Activated CD8-positive, alpha-beta memory T cell treated with anti-CD3 and anti-CD28 coated beads for 1 hour (primary cell): ENCODE measurements at places on chromosomes 6 and 20.

GRCh38 chr20:58568483-58569240 is 53.5 kb upstream of the APCDD1L start:
- no peak for DNase-seq

DNA sequence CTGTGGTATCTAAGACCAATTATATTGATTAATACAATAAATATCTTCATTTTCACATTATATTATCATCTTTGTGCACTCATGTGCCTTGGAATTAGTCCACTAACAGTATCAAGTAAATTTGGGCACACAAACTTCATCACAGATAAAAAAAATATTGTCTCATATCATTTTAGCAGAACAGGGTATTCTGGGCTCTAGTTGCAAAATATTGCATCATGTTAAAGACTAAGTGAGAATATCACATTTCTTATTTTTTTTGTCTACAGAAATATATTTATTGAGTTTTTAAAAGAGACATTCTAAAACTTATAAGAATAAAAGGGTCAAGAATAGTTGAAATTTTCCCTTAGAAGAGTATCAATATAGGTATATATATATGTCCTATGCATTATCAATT is 754.1 kb upstream of the MAN1A1 start:
- DNase-seq: no peak

DNA sequence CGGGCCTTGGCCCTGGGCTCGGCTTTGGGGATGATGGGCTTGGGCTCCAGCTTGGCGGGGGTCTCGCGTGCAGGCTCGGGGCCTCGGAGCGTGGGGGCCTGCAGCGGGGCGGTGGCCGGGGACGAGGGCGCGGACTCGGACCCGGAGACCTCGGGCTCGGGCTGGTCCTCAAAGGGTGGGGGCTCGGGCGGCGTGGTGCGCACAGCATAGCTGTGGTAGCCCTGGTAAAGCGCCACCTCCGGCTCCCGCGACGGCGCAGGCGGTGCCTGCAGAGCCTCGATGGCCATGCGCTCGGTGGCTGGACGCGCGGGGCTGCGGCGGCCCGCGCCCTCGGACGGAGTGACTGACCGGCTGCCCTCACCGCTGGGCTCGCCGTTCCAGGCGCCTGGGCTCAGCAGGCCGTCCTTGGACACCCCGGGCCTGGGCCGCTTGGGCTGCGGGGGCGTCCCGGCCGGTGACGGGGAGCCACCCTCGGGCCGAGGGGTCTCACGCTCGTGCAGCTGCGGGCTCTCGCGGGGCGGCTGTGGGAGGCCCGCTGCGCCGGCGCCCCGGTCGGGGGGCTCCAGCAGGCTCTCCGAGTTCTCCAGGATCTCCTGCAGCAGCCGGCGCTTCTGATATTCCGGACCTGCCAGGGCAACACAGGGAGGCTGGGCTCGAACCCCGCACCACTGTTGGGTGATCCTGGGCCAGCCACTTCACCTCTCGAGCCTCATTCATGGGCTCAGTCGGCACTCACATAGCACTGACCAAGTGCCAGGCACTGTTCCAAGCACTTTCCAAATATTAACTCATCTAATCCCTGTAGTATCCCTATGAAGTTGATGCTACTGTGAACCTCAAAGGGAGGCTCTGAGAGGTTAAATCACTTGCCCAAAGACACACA is 71.0 kb downstream of the JPH2 start:
- no peak for DNase-seq

GRCh38 chr20:11738852-11739251 is 178.8 kb upstream of the BTBD3 start:
- DNase-seq: no peak

DNA sequence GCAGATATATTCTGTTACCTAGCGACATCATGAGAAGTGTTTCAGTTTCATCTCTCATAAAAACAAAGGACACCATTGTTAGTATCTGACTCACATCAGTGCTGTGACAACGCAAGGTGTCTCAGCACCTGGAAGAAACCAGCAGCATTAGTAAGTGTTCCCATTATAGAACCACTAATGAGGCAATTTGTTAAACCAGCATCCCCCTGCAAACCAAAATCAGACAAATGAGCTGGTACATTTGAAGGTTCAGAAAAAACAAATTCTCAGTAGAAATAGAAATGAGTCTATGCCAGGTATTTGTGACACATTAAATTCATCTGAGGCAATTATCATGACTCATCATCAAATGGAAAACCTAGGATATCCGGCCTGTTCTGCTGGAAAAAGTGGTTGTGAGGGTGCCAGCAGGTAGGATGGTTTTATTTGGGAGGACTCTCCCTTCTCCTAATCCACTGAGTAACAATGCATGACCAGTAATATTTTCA is 151.7 kb downstream of the TMEM200A start:
- DNase-seq: no peak

GRCh38 chr6:55153284-55153683 is 21.0 kb upstream of the HCRTR2 start:
- DNase-seq: no peak

DNA sequence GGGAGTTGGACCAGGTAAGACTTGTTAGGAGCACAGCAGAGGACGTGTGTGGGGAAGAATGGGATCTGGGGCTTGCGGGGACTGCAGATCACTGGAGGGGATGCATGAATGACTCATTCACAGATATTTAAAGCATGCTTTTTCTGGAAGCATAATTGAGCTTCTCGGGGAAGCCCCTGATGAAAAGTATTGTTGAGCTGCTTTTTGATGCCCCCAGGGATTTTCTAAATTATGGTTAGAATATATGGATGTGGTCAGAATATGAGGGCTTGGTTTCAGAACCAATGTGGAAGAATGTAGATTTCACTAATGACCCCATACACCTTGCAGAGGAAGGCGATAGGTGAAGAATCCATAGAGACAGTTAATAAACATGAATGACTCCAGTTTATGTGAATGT is 36.1 kb downstream of the GMPR start:
- DNase-seq: no peak

- no peak for DNase-seq
Observed at GRCh38 chr6:166203641-166204222, 36.1 kb upstream of the TBXT start.

GRCh38 chr20:24755411-24755922 is 193.6 kb upstream of the CST7 start:
- DNase-seq: no peak

DNA sequence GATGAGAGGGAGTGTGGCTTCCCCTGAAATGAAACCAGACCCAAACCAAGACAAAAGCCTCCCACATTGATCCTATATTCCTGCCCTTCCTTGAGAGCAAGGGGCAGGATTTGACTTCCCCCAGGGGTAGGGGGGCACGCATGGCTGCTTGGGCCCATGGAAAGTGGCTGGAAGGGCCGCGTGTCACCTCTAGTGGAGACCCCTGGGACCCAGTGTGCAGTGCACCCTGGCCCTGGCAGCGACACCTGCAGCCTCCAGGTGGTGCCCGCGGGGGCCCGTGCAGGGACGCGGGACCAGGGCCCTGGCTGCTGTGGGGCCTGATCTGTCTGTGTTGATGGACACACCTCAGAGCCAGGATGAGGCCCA is 18.0 kb upstream of the SLCO4A1 start:
- no peak for DNase-seq

GRCh38 chr6:38648629-38649028 is 8.9 kb upstream of the BTBD9 start:
- no peak for DNase-seq

DNA sequence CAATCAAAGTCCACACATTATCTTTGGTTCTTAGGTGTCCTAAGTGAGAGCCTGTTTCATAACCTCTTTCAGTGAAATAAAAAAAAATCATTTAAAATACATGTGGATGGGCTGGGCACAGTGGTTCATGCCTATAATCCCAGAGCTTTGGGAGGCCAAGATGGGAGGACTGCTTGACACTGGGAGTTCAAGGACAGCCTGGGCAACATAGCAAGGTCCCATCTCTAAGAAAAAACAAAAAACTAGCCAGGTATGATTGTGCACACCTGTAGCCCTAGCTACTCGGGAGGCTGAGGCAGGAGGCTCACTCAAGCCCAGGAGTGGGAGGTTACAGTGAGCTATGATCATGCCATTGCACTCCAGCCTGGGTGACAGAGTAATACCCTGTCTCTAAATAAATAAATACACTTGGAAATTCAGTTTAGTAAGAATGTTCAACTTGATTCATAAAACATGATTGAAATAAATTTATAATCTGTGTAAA is 3.6 kb downstream of the MPC1 start:
- no peak for DNase-seq

- no peak for DNase-seq
Observed at GRCh38 chr6:135115834-135116233, 61.2 kb upstream of the HBS1L start.

- no peak for DNase-seq
Observed at GRCh38 chr6:151001387-151002056, 136.0 kb downstream of the MTHFD1L start.

DNA sequence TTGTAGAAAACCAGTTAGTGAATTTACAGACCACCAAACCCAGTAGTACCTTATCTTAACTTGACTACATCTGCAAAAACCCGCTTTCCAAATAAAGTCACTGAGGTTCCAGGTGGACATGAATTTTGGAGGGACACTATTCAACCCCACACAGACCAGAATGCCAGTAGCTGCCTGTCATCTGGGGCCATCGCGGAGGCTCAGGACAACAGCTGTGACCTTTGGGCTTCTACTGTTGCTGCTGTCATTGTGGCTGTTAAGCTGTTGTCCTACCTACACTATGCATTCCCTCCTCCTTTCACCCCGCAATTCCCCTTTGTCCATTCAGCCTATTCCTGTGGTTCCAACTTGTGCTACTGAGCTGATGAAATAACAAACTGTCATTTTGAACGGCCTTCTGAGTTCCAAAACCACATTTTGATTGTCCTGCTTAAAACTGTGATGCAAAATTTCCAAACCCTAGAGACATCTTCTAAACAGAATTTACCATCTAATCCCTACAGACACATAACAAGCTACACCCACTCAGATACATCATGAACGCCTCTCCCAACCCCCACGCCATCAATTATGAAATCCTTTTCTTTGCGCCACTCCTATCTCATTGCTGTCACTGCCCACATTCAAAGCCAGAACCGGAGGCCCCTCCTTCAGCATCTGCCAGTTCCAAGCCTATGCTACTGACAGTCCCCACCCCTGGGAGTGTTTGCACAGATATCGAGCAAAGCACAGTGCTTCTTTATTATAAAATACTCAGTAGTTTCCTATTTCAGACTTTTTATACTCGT is 125.0 kb downstream of the C6orf118 start:
- DNase-seq: no peak

DNA sequence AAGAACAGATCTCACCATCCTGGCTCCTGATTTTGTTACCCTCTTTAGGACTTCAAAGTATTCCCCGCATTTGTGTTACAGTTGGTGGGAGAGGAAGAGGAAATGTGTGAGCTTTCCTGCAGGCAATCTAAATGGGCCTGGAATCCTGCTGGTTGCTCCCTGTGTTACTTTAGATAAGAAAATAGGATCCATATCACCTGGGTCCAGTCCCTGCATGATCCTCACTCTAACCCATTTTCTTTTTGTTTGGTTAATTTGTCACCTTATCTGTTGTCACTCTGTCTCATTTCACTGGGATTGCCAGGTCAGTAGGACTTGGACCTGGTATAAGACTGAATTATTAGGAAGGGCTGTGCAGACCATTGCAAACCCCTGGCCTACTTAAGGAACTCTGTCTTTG is 175.9 kb upstream of the GJE1 start:
- no peak for DNase-seq

- DNase-seq: no peak
Observed at GRCh38 chr20:4898282-4899244, 102.7 kb downstream of the SLC23A2 start.

GRCh38 chr6:33885132-33886057 is 81.6 kb upstream of the MLN start:
- DNase-seq: no peak
